ENCODE measurements at places on chromosomes 1 and 21.

DNA sequence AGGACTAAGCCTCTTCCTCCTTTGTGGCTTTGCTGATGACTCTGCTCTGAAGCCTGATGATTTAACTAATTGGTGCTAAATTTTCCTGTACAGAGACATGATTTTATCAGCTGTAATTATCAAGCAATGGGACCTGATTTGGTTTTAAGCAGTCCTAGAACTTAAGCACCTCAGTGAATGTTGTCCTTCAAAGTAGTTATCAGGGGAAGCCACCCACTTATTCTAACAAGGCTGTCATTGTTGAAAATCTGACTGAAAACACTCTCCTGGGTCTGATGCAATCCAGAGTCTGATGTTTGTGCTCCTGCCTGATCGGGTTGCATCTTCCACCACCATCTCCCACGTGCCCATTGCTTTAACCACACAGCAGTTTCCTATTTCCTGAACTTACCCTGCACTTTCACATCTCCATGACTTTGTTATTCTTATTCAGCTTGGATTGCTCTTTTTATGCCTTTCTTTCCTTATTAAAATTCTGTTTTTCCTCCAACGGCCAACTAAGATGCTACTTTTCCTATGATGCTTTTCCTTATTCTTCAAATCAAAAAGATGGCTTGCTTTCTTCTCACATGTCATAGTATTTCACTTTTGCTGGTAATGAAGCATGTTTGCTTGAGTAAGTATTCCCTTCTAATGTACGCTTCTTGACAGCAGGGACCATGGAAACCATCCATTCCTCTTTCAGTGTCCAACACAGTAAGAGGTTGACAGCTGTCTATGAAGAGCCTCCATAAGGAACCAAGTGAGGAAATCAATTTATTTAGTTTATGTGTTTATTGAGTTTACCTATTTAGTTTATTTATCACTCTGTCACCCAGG is 55.0 kb downstream of the S1PR1 start:
- DNase-seq: no peak

DNA sequence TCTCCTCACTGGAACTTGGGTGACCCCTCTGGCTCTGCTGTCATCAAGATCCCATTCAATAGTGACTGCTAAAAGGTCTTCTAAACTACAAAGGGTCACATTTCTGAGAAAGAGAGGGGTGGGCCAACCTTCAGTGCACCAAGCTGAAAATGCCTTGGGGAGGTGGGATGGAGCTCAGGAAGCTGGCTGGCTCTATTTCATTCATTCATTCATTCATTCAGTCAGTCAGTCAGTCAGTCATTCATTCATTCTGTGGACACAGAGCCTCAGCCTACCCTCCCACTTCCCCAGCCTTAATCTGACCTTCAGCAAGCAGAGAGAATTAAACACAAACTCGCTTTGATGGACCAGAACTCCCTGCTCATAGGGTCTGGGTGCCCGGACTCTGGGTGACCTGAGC is 11.7 kb downstream of the RUNX3 start:
- no peak for DNase-seq

- no peak for DNase-seq
Observed at GRCh38 chr1:224670506-224670905, 54.4 kb downstream of the CNIH3 start.

- no peak for DNase-seq
Observed at GRCh38 chr1:9039761-9040658, 13.8 kb upstream of the SLC2A7 start.
